Left colon (tissue), 2 donors: ENCODE measurements at places on chromosomes 6 and 20. TPM values are rescaled to one million over a fixed set of nuclear protein-coding genes. Genes with fewer than 3 reads are reported as not detected.

The ANGPT4 gene
- total RNA-seq = not detected

DNA sequence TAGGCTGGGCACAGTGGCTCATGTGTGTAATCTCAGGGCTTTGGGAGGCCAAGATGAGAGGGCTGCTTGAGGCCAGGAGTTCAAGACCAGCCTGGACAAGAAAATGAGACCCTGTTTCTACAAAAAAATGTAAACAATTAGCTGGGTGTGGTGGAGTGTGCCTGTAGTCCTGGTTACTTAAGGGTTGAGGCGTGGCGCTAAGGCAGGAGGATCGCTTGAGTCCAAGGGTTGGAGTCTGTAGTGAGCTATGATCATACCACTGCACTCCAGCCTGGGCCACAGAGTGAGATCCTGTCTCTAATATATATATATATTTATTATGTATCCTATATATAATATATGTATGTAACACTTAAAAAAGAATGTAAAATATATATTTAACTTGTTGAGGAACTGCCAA lies 7.9 kb upstream of the ABRACL start:
- peak; percentile 61 for DNase-seq

The KLC4 gene
- 109 TPM for total RNA-seq

The RNF5 gene
- total RNA-seq = 104 TPM

The MUCL3 gene
- total RNA-seq = not detected

GRCh38 chr20:56382696-56383095 lies 9.3 kb downstream of the AURKA start:
- no peak for DNase-seq

DNA sequence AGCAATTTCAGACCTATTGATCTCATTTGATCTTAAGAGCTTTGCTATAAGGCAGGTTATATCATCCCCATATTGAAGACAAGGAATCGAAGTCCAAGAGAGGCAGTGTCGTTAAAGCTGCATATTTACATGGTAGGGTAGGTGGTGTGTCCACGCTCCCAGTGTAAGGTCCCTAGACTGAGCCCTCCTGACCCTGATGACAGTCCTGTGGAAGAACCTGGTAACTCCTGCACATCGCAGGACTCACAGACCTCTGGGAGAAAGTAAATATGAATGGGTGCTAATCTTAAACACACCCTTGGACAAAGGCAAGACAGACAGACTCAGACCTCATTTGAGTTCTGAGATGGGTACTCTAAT lies 602 bp upstream of the HLA-DPB1 start:
- no peak for DNase-seq

- DNase-seq = no peak
Measured at GRCh38 chr20:21623074-21623780, 82.2 kb upstream of the PAX1 start.

DNA sequence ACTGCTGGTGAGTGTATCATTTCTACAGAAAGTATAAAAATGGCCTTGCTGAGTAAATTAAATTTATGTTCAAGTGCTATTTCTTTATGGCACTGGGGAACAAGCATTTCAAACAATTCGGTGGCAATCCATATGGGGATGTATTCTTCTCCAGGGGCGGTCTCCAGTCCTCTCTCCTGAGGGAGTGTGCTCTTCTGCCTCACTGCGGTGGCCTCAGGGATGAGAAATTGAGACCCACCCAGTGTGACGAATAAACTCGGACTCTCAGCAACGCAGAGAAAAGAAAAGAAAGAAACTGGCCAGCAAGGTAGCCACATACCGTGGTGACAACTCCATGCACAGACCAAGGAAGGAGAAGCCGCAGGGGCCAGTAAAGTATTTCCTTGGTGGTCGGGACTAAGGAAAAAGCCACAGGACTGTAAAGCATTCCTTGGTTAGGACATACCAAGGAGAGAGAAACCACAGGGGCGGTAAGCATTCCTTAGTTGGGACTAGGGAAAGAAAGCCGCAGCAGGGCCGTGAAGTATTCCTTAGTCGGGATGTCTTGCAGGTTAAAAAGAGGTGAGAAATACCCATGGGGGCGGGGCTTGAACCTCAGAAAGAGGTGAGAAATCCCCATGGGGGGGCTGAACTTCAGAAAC lies 13.6 kb upstream of the GOPC start:
- no peak for DNase-seq

DNA sequence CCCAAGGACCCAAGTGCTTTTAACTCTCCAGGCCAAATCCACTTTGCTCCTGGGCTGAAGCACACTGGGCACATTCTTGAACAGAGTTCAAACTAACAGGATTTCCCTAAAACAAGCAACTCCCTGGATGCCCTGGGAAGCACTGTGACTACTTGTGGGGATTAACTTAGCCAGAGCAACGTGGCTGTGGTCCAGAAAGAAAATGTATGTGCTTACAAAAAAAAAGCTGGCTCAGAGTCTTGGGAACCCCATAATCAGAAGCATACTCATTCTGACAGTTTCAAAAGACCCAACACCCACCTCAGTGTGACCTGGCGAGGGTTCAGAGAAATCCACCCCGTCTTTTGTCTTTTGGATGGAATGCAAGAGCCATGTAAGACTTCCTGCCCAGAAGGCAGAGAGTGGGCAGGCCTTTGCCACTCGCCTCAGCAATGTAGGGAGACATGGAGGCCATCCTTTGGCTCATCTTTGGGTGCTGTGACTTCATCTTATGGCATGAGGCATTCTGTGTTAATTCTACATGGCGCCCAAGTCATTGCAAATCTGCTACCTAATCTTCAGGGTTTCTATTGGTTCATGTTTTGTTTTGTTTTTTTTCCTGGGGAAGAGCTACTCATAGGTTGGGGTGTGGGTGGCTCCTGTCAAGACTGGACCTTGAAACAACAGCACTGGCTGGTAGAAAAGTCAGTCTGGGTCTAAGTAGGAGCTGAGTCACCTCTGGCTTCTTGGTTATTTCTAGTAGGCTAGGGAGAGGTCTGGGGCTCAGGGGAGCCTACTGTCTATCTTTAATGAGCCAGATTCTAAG lies 248.6 kb upstream of the SUPT3H start:
- no peak for DNase-seq
